ENCODE measurements at places on chromosomes 2 and 18.

- DNase-seq = no peak
Measured at GRCh38 chr2:219983836-219984235, 356.4 kb downstream of the SLC4A3 start.

DNA sequence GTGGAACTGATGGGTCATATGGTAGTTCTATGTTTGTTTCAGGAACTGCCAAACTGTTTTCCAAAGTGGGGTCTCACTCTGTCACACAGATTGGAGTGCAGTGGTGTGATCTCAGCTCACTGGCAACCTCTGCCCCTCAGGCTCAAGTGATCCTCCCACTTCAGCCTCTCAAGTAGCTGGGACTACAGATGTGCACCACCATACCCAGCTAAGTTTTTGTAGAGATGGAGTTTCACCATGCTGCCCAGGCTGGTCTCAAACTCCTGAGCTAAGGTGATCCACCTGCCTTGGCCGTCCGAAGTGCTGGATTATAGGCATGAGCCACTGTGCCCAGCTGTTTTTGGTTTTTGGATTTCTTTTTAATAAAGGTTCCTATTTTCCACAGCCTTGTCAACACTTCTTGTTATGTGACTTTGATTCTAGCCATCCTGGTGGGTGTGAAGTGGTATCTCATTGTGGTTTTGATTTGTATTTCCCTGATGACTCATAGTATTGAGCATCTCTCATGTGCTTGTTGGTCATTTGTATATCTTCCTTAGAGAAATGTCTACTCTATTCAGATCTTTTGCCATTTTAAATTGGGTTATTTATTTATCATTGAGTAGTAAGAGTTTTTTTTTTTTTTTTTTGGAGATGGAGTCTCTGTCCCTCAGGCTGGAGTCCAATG is 22.8 kb downstream of the NPC1 start:
- no peak for DNase-seq

DNA sequence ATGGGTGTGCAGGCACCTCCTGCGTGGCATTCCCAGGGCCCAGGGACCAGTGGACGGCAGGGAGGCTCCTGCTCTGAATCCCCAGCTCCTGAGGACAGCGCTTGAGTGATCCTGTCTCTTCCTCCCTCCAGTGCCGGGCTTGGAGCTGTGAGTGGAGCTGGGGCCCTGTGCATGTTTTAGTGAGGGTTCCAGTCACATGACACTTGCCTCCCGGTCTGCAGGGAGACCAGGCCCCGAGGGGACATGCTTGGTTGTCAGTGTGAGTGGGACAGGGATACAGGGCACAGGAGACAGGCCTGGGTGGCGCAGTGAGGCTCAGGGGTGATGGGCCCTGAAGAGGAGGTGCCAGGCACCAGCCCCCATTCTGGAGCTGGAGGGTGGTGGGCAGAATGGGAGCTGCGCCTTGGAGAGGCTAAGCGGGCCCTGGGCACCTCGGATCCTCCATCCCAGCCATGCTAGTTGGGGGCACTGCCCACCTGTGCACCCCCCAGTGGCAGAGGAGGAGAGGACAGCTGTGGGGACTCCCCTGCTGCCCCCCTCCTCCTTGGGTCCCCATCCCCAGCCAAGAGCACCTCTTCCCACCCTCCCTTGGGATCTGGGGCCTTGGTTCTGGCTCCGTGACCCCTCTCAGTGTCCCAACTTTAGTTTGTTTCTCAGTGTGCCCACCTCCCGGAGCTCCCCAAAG is 12.0 kb downstream of the ARHGEF4 start:
- no peak for DNase-seq

- DNase-seq = no peak
Measured at GRCh38 chr2:54603796-54604195, 119.7 kb upstream of the EML6 start.

- no peak for DNase-seq
Measured at GRCh38 chr2:12397854-12398253, 318.9 kb upstream of the TRIB2 start.

DNA sequence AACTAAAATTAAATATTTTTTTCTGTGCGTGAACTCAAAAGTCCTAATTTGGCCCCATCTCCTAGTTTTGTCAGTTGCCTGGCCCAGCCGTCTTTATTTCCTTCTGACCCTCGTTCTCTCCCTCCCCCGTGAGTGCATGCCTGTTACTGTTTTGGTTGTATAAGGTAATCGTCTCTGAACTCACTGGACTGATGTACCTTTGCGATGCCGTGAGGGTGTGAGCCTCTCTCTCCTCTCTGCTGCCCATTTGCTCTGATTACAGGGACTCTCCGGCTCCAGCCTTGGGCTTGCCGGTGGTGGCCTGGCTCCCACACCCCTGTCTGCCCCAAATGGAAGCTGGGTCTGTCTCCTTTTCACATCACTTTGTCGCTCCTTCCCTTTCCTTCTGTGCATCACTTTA is 66.5 kb upstream of the RBM44 start:
- DNase-seq = no peak

- DNase-seq = no peak
Measured at GRCh38 chr2:174044556-174044955, 79.4 kb upstream of the SP3 start.

DNA sequence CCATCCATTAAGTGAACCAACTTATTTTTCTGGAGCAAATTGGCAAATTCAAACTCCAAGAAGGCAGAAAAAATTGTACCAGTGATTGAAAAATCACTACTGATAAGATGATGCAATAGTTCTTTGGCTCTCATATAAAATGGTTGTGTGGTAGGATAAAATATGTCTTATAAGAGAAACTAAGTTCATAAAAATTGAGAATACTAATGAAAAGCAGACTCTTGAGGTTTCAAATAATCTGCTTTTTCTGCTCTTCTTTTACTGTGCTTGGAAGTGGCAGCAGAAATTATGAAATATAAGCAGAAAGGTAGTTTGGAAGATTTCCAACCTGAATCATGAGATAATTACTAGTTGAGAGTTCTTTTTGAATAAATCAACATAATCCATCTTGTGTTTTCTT is 61.9 kb downstream of the PPP1R1C start:
- DNase-seq = no peak

GRCh38 chr2:23953625-23954024 is 13.4 kb downstream of the UBXN2A start:
- no peak for DNase-seq

GRCh38 chr18:32714571-32715148 is 58.2 kb downstream of the KLHL14 start:
- DNase-seq = no peak

- DNase-seq = no peak
Measured at GRCh38 chr2:100988630-100989417, 13.3 kb upstream of the RPL31 start.

GRCh38 chr18:8088626-8089025 is 520.6 kb upstream of the RAB12 start:
- DNase-seq = no peak

GRCh38 chr2:15159751-15160177 is 401.4 kb downstream of the NBAS start:
- DNase-seq = no peak

DNA sequence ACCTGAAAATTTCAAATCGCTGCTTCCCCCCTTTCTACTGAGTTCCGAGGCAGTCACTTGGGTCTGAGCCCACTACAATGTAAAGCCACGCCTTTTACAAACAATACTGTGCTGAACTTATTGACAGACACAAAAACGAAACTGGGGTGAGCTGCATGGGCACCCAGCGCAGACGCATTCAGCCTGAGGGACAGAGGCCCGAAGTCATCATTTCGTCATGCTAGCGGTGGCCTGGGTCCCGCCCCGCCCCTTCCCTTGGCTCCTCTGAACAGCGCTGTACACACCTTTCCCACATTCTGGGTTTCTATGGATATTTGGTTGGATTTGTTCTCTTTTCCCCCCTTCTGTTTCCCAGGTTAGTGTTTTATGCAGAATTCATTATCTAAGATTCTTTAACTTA is 71.7 kb downstream of the EIPR1 start:
- no peak for DNase-seq

- no peak for DNase-seq
Measured at GRCh38 chr2:54772110-54772509, 48.6 kb downstream of the EML6 start.

DNA sequence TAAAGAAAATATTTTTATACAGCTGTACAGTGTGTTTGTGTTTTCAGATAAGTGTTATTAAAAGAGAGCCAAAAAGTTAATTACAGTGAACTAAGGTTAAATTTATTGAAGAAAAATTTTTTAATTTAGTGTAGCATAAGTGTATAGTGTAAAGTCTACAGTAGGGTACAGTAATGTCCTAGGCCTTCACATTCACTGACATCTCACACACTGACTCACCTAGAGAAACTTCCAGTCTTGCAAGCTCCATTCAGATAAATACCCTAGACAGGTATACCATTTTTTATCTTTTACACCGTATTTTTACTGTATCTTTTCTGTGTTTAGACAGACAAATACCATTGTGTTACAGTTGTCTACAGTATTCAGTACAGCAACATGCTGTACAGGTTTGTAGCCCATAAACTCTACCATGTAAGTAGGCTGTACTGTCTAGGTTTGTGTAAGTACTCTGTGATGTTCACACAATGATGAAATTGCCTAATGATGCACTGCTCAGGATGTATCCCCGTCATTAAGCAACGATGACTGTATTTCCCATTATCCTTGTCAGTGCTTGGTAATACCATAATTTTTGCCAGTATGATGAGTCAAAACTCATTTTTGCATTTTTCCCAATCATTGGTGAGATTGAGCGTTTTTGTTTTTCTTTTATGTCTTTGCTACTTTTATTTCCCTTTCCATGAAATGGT is 48.2 kb upstream of the B3GNT2 start:
- no peak for DNase-seq

- no peak for DNase-seq
Measured at GRCh38 chr2:58636872-58637271, 395.7 kb upstream of the FANCL start.

DNA sequence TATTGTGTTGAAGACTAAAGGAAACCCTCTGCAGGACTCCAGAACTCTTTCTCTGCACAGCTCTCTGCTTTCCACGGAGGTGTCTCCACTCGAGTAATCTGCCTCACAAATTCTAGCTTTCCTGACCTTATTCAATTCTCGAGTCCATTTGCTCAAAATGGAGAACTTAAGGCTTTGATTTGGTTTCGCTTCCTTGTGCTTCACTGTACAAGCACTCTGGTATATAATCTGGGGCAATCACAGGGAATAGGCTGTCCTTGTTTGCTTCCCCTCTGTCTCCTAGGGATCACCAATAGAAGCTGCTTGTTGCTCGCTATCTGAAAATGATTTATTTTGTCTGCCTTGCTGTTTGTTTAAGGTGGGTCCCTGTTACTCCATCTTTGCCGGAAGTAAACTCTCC is 129.1 kb upstream of the DOCK10 start:
- no peak for DNase-seq

DNA sequence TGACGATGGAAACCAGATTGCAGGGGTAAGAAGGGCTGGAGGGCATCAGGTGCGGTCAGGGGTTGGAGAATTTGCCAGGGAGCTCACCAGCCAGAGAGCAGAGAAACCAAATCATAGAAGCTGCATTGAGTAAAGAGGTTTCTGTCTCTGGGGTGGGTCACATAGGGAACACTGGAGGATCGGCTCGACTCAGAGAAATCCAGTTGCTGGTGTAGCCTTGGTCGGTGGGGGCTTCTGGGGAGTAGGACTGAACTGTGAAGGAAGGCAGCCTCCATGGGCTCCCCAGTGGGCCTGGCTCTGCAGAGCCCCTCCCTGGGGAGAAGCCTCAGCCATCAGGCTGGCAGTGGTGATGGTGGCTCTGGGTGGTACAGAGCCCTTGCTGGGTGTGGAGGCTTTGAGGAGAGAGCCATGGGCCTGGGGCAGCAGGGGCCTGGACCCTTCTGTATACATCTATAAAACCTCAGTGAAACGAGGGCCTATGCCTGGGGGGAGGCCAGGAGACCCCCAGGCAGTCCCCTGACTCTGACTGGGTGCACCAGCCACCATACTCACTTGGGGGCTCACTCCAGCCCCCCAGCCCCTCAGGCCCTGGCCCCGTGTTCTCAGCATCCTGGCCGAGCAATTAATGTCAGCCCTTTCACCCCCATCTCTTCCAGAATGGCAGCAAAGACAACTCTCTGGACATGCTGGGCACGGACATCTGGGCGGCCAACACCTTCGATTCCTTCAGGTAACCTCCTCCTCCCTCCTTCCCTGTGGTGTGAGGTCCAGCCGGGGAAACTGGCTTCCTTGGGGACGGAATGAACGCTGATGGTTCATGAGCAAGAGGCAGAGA is 124.5 kb downstream of the CTIF start:
- no peak for DNase-seq

- DNase-seq = no peak
Measured at GRCh38 chr18:79542876-79543750, 136.5 kb upstream of the CTDP1 start.

- DNase-seq = no peak
Measured at GRCh38 chr2:152520759-152521158, 185.8 kb downstream of the FMNL2 start.

GRCh38 chr2:163626639-163627109 is 109.1 kb downstream of the FIGN start:
- DNase-seq = no peak

DNA sequence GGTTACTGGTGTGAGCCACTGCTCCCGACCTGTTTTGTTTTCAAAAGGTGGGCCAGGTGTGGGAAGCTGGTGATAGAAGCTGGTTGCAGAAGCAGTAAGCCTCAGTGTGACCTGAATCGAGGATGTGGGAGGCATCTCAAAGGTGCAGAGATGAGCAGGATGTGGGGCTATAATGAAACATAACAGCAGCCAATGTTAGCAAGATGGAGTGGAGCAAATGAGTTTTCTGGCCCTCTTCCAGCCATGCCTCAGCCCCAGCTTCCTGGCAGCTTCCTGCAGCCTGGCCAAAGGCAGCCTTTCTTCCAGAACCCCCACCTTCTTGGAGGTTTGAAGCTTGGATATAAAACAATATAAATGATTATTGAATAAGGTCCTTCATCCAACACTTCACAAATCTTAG is 184.8 kb downstream of the NCK2 start:
- peak; percentile 39 for DNase-seq

GRCh38 chr18:32300914-32301313 is 111.1 kb downstream of the MEP1B start:
- no peak for DNase-seq

GRCh38 chr2:175914846-175915245 is 87.2 kb downstream of the LNPK start:
- DNase-seq = no peak

DNA sequence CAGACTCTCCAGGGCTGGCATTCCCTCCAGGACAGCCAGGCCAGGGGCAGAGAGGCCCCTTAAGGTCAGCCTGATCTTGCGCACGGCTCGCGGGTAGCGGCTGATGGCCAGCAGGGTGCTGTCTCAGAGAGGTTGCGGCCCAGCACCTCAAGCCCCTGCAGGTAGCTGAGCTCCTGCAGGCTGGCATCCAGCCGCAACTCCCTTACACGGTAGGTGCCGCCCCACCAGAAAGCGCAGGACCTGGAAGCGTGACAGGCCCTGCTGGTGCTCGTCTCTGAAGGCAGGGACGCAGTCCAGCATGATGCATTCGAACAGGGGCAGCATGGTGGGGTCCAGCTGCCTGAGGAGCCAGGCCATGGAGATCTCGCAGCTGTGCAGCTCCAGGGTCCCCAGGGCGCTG is 38.9 kb downstream of the C1D start:
- no peak for DNase-seq

- no peak for DNase-seq
Measured at GRCh38 chr2:175874291-175874690, 127.8 kb downstream of the LNPK start.

GRCh38 chr18:32372381-32373061 is 98.2 kb downstream of the GAREM1 start:
- no peak for DNase-seq

Measured in activated CD4-positive, alpha-beta T cell treated with anti-CD3 and anti-CD28 coated beads for 4 hours (primary cell).